Upper lobe of left lung (tissue), 6 donors: ENCODE measurements at places on chromosomes 3 and 15. TPM values are rescaled to one million over a fixed set of nuclear protein-coding genes. Genes with fewer than 3 reads are reported as not detected.

- no peaks in the 10 kb centered on the region for H3K27me3 ChIP-seq
- no peaks in the 10 kb centered on the region for H3K36me3 ChIP-seq
- no peak overlapping the region for H3K27ac ChIP-seq
- no peak for DNase-seq
Observed at GRCh38 chr3:5448246-5448645, 260.7 kb downstream of the EDEM1 start.

DNA sequence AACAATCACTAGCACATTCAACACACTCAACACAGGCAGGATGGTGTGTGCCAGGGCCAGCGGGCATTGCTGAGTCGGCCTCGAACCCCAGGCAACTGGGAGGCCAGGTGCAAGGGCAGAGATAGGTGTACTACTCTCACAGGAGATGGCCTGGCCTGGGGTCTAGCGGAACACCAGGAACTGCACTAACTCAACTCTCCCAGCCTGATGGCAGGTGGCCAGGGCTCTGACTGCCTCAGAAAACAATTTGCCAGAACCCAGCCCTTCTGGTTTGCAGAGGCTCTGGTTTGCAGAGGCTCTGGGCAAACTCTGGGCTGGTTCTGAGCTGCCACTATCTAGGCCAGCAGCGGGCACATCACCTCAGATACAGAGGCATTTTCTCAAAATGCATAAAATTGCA lies 229.2 kb upstream of the CHRNA7 start:
- H3K27me3 ChIP-seq: no peaks in the 10 kb centered on the region
- no peak overlapping the region for H3K4me3 ChIP-seq
- no peak for DNase-seq
- H3K36me3 ChIP-seq: no peaks in the 10 kb centered on the region
- H3K4me1 ChIP-seq: no peaks in the 10 kb centered on the region
- H3K27ac ChIP-seq: no peak overlapping the region

DNA sequence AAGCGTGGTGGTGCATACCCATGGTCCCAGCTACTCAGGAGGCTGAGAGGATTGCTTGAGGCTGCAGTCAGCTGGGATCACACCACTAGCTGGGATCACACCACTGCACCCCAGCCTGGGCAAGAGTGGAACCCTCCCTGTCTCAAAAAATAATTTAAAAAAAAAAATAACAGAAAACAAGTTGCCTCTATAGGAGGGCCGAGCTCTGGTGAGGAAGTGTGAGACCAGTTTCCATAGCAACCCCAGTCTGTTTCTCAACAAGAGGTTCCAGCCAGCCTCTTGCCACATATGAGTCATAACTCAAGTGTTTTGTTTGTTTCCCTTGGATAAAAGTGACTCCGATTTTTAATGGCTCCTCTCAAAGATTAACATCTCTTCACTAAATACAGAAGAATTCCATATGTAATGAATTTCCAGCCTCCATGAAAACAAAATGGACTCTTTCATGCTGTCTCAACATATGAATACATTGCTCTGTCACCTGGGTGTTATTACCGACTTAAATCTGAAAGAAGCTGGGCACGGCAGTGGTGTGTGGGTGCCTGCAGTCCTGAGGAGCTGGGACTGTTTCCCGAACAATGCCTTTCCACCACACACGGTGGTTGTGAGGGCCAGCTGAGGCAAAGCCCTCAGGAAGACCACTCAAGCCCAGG lies 19.7 kb downstream of the TMEM43 start:
- H3K36me3 ChIP-seq: peaks cover 72% of the 10 kb centered on the region
- H3K27ac ChIP-seq: peak overlapping the region; percentile 86
- H3K4me3 ChIP-seq: peak overlapping the region; percentile 7
- peaks cover 47% of the 10 kb centered on the region for H3K4me1 ChIP-seq

DNA sequence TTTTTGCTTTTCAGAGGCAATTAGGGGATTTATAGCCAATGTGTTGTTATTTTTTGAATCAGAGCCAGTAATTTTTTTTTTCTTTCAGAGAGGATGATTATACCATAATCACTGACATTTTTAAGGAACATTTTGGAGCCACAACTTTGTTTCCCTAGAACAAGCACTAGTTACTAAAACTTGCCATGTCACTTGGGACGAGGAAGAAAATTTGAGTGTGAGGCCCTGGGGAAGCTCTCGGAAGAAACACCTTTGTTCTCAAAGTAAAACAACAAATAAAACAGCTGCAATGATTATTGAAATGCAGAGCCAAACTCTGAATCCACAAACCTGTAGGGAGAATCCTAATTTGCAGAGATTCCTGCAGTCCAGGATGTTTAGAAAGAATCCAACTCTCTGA lies 69.7 kb downstream of the PDZRN3 start:
- H3K27me3 ChIP-seq: no peaks in the 10 kb centered on the region
- no peaks in the 10 kb centered on the region for H3K36me3 ChIP-seq
- H3K4me3 ChIP-seq: no peak overlapping the region
- H3K4me1 ChIP-seq: peaks cover 4% of the 10 kb centered on the region
- DNase-seq: no peak
- no peak overlapping the region for H3K27ac ChIP-seq

DNA sequence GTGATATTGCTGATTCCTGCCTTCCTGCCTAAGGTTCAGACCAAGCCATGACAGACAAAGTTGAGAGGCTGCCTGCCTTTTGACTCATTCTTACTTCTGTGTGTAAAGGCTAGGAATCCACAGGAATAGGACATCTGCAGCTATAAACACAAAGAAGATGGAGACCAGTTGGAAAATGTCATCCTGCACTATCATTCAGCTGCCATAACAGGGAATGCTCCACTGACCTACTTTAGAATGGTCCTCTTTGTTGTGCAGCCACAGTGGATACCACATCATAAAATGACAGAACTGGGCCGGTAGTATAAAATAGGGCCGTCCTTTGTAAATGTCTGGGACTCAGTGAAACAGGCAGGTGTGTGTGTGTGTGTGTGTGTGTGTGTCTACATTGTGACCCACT lies 75.1 kb downstream of the STAC start:
- H3K4me1 ChIP-seq: no peaks in the 10 kb centered on the region
- no peak overlapping the region for H3K27ac ChIP-seq
- no peaks in the 10 kb centered on the region for H3K27me3 ChIP-seq
- H3K4me3 ChIP-seq: no peak overlapping the region

DNA sequence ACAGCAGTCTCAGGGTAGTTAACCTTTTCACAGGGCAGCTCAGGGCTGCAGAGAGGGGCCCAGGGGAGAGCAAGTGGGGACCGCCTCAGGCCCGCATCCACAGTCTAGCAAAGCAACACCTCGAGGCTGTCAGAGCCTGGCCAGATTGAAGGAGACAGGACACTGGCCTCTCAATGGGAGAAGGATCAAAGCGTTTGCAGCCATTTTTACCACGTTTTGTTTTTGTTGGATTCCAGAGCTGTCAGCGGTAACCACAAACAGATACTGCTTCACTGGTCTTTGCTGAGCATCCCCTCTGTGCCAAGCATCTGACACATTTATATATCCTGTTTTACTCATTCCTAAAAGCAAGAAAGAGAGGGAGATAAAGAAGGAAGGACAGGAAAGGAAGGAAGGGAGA lies 153.8 kb downstream of the SHQ1 start:
- H3K27ac ChIP-seq: no peak overlapping the region
- no peaks in the 10 kb centered on the region for H3K36me3 ChIP-seq
- no peak for DNase-seq
- no peak overlapping the region for H3K4me3 ChIP-seq
- H3K27me3 ChIP-seq: no peaks in the 10 kb centered on the region
- no peaks in the 10 kb centered on the region for H3K4me1 ChIP-seq

DNA sequence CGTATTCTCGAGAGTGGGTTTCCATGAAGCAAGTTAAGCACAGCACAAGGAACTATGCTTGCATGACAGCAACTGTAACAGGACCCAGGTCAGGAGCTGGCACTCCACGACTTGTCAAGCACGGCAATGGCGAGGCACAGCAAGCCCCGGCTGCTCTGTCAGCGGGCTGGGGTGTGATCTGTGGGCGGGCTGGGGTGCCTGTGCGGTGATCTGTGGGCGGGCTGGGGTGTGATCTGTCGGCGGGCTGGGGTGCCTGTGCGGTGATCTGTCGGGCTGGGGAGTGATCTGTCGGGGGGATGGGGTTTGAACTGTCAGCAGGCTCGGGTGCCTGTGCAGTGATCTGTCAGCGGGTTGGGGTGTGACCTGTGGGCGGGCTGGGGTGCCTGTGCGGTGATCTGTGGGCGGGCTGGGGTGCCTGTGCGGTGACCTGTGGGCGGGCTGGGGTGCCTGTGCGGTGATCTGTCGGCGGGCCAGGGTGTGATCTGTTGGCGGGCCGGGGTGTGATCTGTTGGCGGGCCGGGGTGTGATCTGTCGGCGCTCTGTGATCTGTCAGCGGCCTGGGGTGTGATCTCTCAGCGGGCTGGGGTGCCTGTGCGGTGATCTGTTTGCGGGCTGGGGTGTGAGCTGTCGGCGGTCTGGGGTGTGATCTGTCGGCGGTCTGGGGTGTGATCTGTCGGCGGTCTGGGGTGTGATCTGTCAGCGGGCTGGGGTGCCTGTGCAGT lies 205.7 kb downstream of the XXYLT1 start:
- no peaks in the 10 kb centered on the region for H3K27me3 ChIP-seq
- H3K4me1 ChIP-seq: no peaks in the 10 kb centered on the region
- H3K4me3 ChIP-seq: no peak overlapping the region
- peak; percentile 63 for DNase-seq

DNA sequence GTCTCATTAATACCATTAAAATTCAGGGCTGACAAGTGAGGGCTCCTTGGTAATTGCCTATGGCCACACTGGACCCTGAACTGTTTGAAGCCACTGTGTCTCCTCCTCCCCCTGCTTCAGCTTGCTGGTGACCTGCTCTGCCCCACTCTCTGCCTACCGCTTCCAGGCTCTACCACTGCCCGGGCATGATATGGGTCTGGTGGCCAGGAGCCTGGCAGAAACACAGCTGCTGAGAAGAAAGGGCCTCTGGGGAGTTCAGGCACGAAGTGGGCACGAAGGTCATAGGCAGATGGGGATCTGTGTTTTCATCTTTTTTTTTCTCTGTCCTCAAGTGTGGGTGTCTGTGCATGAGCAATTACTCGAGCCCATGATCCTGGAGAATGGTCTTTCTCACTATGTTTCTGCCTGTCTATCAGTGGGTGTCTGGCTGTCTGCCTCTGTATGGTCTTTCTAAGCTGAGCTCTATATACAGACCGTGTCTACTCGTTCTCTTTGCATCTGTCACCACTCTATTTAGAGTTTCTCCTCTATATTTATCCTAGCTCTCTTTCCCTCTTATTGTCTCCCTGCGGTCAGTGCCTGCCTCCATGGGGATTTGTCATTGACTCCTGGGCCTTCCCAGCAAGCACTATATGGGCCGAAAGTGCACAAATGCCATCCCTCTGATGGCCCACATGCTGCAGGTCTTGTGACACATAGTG lies 42.1 kb upstream of the EPHB1 start:
- H3K4me1 ChIP-seq: no peaks in the 10 kb centered on the region
- no peak overlapping the region for H3K4me3 ChIP-seq
- peak; percentile 20 for DNase-seq
- H3K36me3 ChIP-seq: no peaks in the 10 kb centered on the region
- no peak overlapping the region for H3K27ac ChIP-seq
- no peaks in the 10 kb centered on the region for H3K27me3 ChIP-seq

DNA sequence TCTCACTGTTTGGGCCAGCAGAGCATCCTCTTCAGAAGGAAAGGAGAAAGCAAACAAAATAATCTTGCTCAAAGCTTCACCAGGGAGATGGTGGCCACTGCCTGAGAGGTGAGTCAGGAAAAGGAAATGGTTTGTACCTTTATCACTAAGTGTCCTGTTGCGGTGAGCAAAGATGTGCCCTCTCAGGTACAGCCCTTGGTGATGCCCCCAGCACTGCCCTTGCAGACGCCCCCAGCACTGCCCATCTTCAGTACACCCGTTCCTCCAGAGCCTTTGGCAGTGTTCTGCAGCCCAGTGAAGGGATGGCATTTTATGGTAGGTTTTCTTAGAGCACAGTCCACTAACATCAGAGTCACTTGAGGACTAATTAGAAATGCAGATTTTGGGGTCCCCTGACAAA lies 92.3 kb downstream of the ZNF621 start:
- H3K27ac ChIP-seq: no peak overlapping the region
- H3K4me1 ChIP-seq: peaks cover 9% of the 10 kb centered on the region
- no peaks in the 10 kb centered on the region for H3K36me3 ChIP-seq
- H3K27me3 ChIP-seq: peaks cover 6% of the 10 kb centered on the region
- no peak overlapping the region for H3K4me3 ChIP-seq

DNA sequence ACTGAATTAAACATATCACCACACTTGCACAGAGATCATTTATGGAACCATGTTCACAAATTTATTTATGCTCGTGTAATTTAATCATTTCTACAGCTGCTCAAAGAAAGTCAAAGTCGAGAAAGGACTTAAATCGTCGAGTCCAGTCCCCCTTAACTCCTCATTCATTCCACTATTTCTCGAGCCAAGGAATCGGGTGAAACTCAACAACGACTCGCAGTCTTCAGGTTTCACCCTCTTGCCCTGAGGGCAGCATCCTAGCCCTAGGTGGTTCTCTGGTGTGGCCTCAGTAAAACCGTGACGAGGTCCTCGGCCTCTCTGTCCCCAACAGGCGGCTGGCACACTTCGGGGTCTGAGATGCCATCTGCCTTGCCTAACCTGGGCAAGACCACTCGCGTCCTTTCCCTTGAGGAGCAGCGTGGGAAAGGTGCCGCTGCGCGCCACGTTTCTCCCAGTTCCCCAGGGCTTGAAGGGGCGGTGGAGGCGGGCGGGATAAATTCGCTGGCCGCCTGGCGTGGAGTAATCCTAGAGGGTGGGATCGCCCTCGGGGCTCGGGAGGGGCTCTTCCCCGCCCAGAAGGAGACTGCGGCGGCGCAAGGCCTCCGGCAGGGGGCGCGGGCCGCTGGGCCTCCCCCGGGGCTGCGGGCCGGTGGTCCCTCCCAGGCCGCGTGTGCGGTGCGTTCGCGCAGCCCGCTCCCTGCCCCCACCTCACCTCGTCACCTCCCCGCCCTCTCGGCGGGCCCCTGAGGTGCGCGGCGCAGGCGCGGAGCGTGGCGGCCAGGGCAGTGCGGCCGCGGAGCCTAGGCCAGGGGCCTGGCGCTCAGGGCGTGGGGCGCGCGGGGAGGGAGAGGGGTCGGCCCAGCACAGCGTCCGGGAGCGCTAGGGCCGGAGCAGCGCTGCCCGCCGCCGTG lies at the start of gene ZNF639:
ZNF639 (plus strand) TSS at position 746 of the 911 bp plus-strand sequence. CDS start 5,263 bp downstream, outside the sequence.
- DNase-seq: peak; percentile 95
- H3K4me1 ChIP-seq: peaks cover 13% of the 10 kb centered on the region
- no peaks in the 10 kb centered on the region for H3K27me3 ChIP-seq
- no peaks in the 10 kb centered on the region for H3K36me3 ChIP-seq
- peak within 1 kb of the TSS; percentile 98 for H3K27ac ChIP-seq

GRCh38 chr3:41176596-41176995 lies 22.7 kb upstream of the CTNNB1 start:
- H3K4me3 ChIP-seq: no peak overlapping the region
- H3K36me3 ChIP-seq: no peaks in the 10 kb centered on the region
- no peak for DNase-seq
- H3K4me1 ChIP-seq: no peaks in the 10 kb centered on the region
- no peak overlapping the region for H3K27ac ChIP-seq
- H3K27me3 ChIP-seq: no peaks in the 10 kb centered on the region

The PYGO1 gene
- 9.7 TPM for total RNA-seq

The RAB8B gene
- total RNA-seq: 39.3 TPM

The SKIL gene
- total RNA-seq: 68.6 TPM

The KIF15 gene
- 0.69 TPM for total RNA-seq

The NUP210 gene
- 21.3 TPM for total RNA-seq

The C3orf49 gene
- total RNA-seq: not detected

The TM6SF1 gene
- 27.1 TPM for total RNA-seq

The GPR62 gene
- not detected for total RNA-seq

The CD80 gene
- 15.2 TPM for total RNA-seq
